ENCODE measurements at places on chromosomes 4 and X.

DNA sequence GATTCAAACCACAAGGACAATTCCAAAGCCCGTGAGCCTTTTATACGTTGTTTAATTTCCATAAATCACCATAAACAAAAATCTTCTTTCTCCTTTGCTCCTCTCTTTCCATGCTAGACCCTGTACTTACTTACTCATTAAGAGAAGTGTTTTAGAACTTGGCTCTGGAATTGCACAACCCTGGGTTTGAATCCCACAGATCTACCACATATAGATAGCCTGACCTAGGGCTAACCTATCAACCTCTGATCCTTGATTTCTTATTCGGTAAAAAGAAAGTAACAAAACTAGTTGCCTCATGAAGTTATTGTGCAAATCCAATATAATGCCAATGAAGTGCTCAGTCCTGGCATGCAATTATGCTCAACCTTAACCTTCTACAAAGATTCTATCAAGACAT lies 68.8 kb downstream of the ZAR1 start:
- no peak for DNase-seq

DNA sequence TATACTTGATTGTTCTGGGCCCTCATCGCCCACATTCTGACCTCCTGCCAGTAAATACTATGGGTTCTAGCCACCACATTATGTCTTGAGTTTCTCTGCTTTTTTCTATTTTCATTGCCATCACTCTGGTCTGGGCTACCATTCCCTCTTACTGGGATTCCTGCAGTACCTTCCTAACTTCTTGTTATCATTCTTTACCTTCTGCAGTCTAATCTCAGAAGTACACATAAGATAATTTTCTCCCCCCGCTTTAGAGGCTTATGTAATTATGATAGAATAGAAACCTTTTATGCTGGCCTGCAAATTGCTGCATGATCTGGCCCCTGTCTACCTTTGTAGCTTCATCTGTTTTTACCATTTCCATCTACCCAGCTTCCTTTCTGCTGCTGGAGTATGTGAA lies 19.2 kb downstream of the STIM2 start:
- no peak for DNase-seq

DNA sequence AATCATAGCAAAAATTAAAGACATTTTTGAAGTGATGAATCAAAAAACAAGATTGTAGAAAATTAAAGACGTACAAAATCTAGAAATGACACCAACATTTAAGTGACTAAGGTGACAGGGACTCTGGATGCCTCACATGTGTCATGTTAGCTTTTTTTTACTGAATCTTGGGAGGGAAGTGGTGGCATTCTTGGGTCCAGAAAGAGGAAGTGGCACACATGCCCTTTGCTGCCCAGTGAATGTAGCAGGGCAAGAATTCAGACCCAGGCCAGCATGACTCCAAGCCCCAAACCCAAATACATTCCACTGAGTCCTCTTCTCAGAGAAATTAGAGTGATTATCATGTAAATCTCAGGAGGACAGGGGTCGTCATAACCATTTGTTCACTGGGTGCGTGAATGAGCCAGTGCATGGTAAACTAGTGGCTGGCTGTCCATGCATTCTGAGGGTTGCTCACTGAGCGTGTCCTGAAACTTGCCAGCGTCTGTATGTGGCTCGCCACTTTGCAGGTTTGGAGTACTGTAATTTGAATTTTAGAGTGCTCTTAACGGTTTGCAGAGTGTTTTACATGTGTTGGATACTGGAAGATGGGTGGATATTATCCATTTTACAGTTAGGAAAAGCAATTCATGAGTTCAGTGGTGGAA lies 55.4 kb upstream of the TBC1D14 start:
- DNase-seq, result no peak

DNA sequence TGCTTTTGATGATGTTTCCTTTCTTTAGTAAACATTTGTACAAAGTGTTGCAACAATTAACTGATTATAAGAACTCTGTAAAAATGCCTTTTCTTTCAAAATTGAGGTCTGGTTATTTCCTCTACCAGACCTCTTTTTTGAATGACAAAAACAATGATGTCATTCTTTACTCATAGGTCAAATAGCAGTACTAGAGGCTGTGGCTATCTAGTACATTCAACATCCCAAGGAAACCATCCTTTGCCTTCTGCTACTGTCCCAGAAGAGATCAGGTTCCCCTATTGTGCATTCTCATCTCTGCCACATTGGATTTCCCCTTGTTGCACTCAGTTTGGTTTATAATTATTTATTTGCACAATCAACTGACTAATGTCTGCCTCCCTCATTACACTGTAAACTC lies 19.1 kb upstream of the MAD2L1 start:
- DNase-seq, result no peak

DNA sequence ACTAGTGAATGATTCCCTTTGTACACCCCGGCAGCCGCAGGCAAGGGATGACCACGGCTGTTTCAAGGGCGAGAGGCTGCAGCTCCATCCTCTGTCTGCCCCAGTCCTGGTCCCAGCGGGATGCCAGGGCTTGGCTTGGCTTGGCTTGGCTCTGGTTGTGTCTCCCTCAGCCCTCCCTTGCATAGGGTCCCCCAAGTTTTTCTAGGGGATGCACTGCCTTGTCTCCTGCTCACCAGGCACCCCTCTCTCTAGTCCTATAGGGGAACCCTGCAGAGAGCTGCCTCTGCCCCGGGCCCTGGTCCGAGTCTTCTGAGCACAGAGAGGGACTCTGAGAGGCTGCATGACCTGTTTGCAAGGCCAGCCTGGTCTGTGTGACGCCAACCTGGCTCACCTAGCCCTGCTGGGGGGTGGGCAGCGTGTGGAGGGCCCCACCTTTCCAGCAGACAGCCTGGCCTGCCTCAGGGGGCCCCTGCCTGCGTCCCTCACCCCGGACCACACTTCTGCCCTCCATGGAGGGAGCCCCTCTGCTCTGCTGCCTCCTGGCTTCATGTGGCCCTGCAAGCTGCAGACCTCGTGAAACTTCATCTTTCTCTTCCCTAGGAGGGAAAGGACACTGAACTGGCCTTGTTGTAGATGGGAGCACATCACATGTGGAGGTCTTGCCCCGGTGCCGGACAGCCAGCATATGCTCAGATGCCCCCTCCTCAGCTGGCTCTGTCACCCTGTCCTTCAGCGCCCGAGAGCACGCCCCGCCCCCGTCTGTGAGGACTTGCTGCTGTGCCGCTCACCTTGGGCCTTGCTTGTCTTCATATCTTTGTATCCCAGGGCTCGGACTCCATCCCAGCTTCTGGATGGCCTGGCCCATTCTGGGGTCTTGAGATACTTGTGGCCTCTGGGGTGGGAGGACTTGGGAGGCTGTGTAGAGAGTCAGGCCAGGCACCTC lies 16.4 kb downstream of the SORCS2 start:
- DNase-seq, result no peak

- no peak for DNase-seq
These were observed 63.7 kb downstream of the SEC24D start for GRCh38 chr4:118772081-118772766.

Data from GDM1 (cell line).